ENCODE measurements at places on chromosomes 5 and 9.

DNA sequence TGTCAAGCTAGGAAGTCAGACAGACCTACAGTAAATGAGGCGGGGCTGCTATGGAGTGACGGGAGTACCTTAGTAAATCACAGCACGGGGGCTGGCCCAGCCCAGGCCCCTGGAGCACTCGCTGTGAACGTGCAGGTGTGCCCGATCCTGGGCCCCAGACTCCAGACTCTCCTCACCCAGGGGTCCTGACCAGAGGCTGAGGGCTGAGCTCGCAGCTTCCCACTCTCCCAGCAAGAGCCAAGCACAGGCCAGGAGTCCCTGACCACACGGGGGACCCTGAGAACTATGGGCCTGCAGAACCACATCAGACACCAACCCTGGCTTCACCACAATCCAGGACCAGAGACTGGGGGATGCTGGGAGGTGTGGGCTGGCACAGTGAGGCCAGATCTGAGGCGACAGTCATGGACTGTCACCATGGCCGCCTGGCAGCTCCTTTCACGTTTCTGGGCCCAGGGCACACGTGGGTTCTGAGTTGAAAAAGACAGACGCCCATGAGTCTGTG lies 73.4 kb downstream of the ADAMTS2 start:
- no peak for DNase-seq

- no peak for DNase-seq
Measured at GRCh38 chr5:19619571-19619970, 368.4 kb downstream of the CDH18 start.

DNA sequence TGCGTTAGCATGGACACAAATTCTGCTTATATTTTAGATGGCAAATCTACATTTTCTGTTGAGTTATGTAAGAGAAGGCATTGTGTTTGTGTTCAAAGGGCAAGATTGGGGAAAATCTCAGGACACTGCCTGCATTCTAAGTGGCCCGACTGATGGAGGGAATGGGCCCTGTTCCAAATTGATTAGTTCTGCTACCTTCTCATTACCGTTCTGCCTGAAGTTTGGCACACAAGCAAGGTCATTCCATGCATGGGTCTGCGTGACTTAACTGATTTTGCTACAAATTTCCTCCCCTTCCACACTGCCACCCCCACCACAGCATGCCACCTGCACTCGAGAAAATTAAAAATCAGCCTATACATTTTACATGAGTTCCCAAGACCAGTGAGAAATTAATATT lies 409.9 kb downstream of the BRINP1 start:
- DNase-seq = no peak

GRCh38 chr5:159854916-159855315 lies 61.4 kb upstream of the ADRA1B start:
- no peak for DNase-seq

DNA sequence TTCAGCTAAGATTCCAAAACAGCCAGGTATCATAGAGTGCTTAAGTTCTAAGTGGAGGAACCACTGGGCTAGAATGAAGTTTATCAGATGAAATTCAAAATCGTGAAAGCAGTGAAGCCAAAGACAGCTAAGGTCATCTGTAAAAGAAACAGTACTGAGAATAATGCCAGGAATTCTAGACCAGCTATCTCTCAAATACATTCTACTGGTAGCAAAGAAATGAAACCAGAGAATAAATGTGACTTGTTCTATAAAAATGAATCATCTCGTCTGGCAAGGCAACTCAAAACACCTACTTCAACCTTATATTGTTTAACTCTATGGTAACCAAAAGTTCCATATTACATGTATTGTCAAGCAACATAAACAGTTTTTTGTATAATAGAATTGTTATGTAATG lies 51.3 kb upstream of the RGMB start:
- DNase-seq = no peak

DNA sequence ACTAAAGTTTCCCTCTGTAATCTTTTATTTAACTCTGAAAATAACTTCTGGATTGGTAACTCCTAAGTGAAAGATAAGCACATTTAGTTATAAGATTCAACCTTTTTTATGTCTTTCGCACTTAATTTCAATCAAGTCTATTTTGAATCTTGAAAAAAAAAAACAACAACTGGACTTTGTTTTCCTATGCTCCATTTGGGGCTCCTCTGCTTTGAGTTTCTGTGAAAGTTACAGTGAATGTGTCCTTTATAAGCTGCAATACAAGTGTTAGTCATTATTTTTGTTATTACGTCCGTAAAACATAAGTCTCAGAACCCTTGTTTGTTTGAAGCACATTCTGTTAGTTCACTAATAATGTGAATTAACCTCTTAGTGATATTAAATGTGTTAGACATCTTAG lies 276.8 kb downstream of the ADAMTS6 start:
- no peak for DNase-seq

DNA sequence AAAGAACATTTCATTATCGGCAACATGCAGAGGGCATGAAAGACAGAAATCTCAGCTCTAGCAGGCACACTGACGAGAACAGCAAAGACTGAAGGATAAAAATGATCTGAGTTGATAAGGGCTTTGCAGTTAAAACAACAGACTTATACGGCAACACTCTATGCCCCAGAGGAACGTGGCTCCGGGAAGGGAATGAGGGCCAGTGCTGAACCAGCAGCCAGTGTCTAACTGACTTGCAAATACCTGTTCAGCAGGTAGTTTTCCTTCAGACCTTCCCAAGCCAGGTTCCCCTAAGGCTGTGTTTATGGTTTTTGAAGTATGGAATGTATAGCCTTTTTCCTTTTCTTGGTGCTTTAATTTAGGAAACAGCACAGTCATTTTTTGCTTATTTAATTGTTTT lies 121.3 kb upstream of the CDH18 start:
- DNase-seq = no peak

DNA sequence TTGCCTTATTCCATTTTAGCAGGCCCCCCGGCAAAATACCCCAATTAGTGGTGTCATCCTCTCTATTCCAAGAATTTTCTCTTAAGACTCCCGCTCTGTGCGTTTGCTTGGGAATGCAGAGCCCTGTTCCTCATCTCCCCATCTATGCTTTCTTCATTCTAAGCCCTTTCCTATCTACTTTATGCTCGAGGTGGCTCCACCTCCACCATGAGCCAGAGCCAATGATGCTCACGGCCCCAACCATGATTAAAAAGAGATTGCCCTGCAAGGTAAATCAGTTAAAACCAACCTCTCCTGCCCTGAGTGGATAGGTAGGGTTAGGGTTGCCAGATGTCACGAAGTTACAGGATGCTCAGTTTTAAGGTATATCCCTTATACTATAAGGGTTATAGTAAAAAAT lies 677 bp upstream of the TXNDC15 start:
- DNase-seq = peak; percentile 8

GRCh38 chr5:155053501-155053900 lies 39.9 kb downstream of the KIF4B start:
- DNase-seq = no peak

All from effector CD4-positive, alpha-beta T cell (primary cell).